Retinal pigment epithelial cell (primary cell): ENCODE measurements at places on chromosomes 16 and 17.
A peak's percentile ranks its signal among the peaks of the same experiment; 100 is the strongest.

- peak; percentile 21 for DNase-seq
These were observed 212.3 kb downstream of the ZNF423 start for GRCh38 chr16:49643429-49644144.

GRCh38 chr17:62670202-62670821, 42.8 kb downstream of the MRC2 start:
- no peak for DNase-seq

DNA sequence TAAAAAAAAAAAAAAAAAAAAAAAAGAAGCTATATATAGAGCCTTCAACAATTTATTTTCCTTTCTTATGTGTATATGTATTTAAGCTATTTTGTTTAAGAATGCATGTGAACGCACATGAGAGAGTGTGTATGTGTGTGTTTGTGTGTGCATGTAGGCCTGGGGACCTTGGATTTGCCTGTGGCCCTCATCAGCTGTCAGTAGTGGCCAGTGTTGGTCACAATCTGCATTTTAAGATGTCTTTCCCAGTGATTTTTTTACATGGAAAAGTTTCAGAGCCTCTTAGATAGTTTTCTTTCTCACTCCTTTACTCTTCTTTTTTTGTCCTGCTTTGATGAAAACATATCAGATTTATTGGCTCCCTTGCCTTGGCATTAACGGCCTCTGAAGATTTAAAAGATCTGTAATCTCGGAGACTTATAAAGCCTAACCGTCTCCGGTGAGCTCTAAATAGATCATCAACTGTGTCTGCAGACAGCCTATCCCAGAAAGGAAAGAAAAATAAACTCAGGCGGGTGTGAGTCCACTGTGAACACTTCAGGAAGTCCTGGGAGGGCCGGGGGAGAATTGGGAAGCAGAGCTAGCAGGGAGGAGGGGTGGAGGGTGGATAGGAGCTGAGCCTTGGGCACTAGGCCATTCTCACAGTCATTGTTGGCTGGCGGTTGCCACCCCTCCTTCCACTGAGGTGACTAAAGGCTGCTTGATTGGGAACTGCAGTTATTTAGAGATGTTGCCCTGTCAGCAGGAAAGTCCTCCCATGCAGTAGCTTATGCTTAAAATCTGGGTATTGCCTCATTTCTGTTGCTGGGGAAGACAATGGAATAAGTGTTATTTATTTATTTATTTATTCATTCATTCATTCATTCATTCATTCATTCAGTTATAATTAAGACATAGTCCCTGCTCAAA, 86.8 kb downstream of the WWP2 start:
- DNase-seq: peak; percentile 34

DNA sequence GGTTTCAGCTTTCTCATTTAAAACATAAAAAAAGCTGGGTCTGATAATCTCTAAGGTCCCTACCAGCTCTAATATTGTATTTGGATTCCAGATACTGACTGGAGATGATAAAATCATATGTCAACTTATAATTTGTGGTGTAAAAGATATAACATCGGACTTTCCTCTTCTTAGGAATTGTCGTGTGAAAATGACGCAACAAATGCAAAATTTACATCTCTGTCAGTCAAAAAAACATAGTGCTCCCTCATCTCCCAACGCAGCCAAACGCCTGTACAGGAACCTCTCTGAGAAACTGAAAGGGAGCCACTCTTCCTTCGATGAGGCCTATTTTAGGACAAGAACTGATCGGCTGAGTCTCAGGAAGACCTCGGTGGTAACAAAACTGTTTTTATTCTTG, 197.3 kb downstream of the ANKFN1 start:
- DNase-seq: no peak

DNA sequence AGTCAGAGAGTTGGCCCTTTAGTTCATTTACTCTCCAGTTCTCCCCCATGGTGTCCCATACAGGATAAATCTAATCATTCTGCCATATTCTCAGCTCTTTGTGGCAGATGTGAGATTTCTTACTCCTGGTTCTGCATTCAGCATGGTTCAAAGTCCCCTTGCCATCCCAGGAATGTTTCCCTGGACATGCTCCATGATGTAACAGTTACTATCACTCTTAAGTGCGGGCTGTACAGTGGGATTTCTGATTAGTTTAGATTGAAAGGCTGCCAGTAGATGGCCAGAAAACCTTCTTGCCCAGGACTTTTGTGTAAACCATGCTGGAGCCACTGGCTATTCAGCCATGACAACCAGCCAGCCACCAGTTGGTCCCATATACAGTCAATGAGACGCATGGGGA, 10.4 kb downstream of the KRT37 start:
- DNase-seq: no peak

DNA sequence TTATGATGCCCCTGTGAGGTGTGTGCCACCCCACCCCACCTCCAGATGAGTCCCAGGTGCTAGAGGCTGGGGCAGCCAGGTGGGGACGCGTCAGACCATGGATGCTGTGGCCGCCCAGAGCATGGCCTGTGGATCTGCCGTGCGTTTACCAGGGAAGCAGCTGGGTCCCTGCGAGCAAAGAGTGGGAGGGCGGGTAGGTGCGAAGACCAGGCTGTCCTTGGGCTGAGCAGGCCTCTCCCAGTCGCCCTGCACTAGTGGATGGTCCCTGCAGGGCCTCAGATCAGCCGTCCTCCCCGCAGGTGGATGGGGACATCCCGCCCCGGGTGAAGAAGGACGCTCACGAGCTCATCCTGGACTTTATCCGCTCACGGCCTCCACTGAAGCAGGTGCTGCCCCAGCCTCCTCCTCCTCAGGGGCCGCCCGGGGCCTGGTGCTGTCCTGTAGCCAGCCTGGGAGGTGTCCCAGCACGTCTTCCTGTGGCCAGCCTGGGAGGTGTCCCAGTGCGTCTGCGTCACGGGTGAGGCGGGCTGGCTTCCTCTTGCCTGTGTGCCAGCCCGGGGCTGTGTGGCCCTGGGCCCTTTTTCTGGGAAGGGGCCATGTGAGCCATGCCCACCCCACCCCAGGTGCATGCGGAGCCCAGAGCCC, 18.0 kb upstream of the TCF25 start:
- no peak for DNase-seq

GRCh38 chr17:30251931-30252330, 16.4 kb upstream of the SLC6A4 start:
- no peak for DNase-seq

- DNase-seq: no peak
These were observed 4.7 kb downstream of the KCTD5 start for GRCh38 chr16:2686912-2687507.

DNA sequence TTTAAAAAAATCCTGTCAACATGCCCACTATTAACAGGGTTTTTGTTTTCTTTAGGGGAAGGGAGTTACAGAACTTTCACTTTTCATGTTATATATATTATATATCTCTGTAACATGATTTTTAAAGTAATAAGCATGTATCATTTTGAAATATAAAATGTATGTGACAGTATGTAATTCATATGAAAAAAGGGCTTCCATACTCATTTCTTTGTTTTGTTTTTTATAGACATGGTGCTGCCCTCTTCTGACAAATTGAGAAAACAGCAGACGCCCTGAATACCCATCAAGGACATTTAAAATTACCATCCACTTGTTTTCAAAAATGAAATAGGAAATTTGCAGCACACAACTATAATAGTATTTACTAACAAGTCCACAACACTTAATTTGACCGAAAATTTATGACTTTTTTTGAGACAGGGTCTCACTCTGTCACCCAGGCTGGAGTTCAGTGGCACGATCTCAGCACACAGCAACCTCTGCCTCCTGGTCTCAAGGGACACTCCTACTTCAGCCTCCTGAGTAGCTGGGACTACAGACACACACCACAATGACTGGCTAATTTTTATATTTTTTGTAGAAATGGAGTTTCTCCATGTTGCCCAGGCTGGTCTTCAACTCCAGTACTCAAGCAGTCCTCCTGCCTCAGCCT, 30.4 kb downstream of the CFDP1 start:
- peak; percentile 2 for DNase-seq

- DNase-seq: no peak
These were observed 62.5 kb downstream of the LITAF start for GRCh38 chr16:11524098-11524760.

DNA sequence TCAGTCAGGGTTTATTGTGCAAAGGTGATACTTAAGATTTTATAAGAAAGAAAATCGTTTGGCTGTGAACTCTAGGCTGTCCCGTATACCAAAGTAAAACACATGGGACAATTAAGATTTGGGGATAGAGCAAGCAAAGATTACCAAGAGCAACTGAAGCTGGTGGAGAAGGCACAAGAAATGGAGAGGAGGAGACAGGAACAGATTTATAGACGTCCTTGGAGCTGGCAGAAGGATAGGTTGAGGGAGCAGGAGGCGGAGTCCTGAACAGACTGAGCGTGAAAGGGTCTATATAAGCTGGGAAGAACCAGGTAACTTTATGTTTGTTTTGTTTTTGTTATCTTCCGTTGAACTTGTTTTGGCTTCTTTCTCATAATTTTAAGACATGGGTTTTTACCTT, 3.8 kb downstream of the TNRC6C start:
- no peak for DNase-seq

DNA sequence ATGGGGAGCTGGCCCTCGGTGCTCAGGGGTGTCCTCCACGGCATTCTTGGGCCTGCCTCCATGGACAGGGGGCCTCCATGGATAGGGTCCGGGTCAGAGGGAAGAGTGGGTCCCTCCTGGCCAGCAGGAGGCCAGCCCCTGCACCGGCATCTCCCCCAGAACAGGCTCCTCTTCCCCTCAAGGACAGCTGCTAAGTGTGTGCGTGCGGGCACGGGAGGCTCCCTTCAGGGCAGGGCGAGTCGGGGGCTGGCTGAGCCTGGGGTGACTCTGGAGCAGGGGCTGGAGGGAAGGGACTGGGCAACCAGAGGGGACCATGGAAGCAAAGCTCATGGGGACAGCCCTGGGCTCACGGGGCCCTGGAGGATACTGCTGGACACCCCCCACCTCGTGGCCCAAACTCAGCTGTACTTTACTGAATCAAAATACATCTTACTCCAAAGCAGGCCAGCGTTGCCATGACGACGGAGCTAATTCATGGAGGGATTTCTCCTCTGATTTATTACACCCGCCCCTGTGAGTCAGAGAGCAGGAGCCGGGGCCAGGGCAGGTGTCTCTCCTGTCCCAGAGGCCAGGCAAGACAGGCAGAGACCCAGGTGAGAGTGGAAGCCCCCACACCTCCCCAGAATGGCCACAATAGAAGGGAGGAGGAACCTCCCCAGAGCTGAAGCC, 2.1 kb downstream of the CASKIN1 start:
- DNase-seq: peak; percentile 28

GRCh38 chr17:34706029-34706428, 126.6 kb downstream of the TMEM132E start:
- no peak for DNase-seq

- DNase-seq: no peak
These were observed 25.8 kb upstream of the KLHDC4 start for GRCh38 chr16:87791295-87792204.

DNA sequence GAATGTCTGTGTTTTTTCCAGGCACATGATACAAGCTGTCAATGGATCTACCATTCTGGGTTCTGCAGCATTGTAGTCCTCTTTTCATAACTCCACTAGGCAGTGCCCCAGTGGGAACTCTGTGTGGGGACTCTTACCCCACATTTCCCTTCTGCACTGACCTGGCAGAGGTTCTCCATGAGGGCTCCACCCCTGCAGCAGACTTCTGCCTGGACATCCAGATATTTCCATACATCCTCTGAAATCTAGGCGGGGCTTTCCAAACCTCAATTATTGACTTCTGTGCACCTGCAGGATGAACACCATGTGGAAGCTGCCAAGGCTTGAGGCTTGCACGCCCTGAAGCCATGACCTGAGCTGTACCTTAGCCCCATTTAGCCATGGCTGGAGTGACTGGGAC, 56.0 kb downstream of the ACSM2A start:
- no peak for DNase-seq

DNA sequence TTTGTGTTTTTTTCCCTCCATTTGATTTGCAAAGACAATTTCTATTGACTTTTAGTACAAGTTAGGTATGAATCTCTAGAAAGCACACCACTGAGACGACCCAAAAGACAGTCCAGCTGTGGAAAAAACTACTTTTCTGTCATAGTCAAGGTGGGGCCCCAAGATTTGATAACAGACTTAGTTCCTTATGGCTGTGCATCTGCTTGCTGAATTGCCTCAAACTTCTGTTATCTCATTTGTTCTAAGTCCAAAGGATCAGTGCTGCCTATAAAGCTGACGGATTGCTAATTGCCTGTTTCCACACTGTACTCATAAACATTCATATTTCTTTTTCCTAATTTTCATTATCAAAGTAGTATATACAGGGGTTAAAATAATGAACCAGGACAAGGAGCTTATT, 180.8 kb downstream of the SPECC1 start:
- DNase-seq: no peak

GRCh38 chr16:2077016-2077415, 29.2 kb downstream of the TSC2 start:
- no peak for DNase-seq

- DNase-seq: no peak
These were observed 38.5 kb downstream of the MSI2 start for GRCh38 chr17:57294629-57295501.

GRCh38 chr16:83701494-83701893, 106.3 kb upstream of the HSBP1 start:
- DNase-seq: peak; percentile 12

- DNase-seq: no peak
These were observed 35.6 kb downstream of the NLRC3 start for GRCh38 chr16:3541527-3542155.

GRCh38 chr16:67779256-67780014, 26.9 kb downstream of the RANBP10 start:
- DNase-seq: no peak

- DNase-seq: no peak
These were observed 94.9 kb downstream of the AMFR start for GRCh38 chr16:56330476-56330875.

GRCh38 chr17:79925242-79925957, 86.2 kb upstream of the CBX4 start:
- no peak for DNase-seq

DNA sequence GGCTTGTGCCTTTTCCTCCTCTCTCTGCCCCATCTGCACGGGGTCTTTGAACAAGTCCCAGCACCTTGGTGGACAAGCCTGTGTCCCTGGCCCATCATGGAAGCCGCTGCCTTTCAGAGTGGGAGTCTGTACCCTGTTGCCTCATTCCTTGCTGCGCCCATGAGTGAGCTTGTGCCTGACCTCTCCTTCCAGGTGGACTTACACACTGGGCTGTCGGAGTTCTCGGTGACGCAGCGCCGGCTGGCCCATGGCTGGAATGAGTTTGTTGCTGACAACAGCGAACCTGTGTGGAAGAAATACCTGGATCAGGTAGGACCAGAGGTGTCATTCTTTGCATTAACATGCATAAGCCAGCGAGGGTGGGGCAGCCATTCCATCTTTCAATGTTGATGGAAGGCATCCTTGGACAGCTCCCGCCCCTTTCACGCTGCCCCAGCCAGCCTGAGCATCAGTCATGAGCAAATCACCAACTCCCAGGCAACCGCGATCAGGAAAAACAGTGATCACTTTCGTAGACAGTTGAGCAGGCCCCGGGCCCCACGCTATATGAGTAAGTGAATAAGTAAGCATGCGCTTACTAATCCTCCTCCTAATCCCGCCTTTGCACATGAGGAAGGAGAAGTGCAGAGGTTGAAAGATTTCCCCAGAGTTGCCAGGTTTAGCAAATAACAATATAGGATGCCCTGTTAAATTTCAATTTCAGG, 36.8 kb downstream of the ATP2C2 start:
- DNase-seq: peak; percentile 29

- DNase-seq: peak; percentile 73
These were observed 124.1 kb upstream of the TNRC6C start for GRCh38 chr17:77834170-77835115.

GRCh38 chr16:7270823-7271222, 61.8 kb upstream of the RBFOX1 start:
- DNase-seq: no peak

- DNase-seq: no peak
These were observed 26.8 kb upstream of the FBXO47 start for GRCh38 chr17:38994026-38994425.
